ENCODE measurements at places on chromosomes 7 and 10. TPM values are rescaled to one million over a fixed set of nuclear protein-coding genes. Genes with fewer than 3 reads are reported as not detected.

LRRC61 gene
- 0.05 TPM for total RNA-seq

DKK1 gene
- 343 TPM for total RNA-seq

PTPN20 gene
- total RNA-seq, result 4.9 TPM

AMPH gene
- not detected for total RNA-seq

ZNF503 gene
- total RNA-seq, result 12.5 TPM

PNLIPRP3 gene
- total RNA-seq, result not detected

TMEM196 gene
- total RNA-seq, result not detected

ANKRD30A gene
- 0.64 TPM for total RNA-seq

INPP5F gene
- total RNA-seq, result 9.3 TPM

CALHM1 gene
- total RNA-seq, result not detected

CALML5 gene
- total RNA-seq, result not detected

FXYD4 gene
- not detected for total RNA-seq

CTAGE4 gene
- total RNA-seq, result not detected

ASAH2 gene
- 3.3 TPM for total RNA-seq

VPS37D gene
- total RNA-seq, result 5.5 TPM

PRSS1 gene
- not detected for total RNA-seq

CPN1 gene
- total RNA-seq, result 0.16 TPM

DNA2 gene
- total RNA-seq, result 8.7 TPM

FEZF1 gene
- total RNA-seq, result not detected

EGFR gene
- total RNA-seq, result 105 TPM

CCL24 gene
- not detected for total RNA-seq

SLC39A12 gene
- not detected for total RNA-seq

MRC1 gene
- total RNA-seq, result 0.02 TPM

RALA gene
- total RNA-seq, result 31.0 TPM

FOXI2 gene
- not detected for total RNA-seq

GAD2 gene
- not detected for total RNA-seq

LIPJ gene
- total RNA-seq, result not detected

TLX1 gene
- total RNA-seq, result not detected

PAPOLB gene
- total RNA-seq, result not detected
